ENCODE measurements at places on chromosomes 11 and 22. TPM values are rescaled to one million over a fixed set of nuclear protein-coding genes. Genes with fewer than 3 reads are reported as not detected.

DNA sequence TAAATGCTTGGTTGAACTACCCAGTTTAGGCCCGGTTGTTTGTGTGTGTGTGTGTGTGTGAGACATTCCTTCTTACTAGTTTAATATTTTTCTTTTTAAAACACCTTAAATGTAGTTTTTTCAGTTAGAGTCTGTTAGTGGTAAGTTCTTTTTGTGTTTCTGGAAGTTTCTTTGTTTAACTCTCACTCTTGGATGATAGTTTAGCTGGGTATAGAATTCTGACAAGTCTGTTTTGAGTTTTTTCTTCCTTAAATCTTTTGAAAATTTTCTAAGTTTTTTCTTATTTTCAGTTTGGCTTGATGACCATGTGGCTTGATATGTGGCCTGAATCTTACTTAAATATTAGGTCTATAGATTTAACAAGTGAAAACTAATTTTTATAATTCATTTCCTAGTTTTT lies 60.1 kb downstream of the PDE3B start:
- peaks cover 9% of the 10 kb centered on the region for H3K4me1 ChIP-seq
- peaks cover 16% of the 10 kb centered on the region for H3K36me3 ChIP-seq
- H3K27ac ChIP-seq, result no peak overlapping the region
- no peaks in the 10 kb centered on the region for H3K27me3 ChIP-seq
- no peak for ATAC-seq

DNA sequence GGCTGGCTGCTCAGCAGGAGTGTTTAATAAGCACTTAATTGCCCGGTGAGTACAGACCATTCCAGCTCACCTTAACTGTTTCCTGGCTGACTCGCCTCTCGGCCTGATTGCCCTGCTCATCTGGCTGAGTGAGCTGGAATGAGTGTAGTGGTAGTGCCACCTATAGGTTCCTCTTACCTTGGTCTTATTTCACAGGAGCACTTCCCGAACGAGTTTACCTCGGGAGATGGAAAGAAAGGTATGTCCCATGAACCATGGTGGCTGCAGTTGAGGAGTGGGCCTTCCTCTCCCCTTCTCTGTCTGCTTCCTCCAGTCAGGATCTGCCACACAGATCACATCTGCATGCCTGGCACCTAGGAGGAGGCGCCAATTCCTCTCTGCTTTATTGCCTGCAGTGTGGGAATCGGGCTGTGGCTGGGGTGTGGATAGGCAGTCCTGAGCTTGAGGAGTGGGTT lies 26.7 kb downstream of the UPB1 start:
- peaks cover 4% of the 10 kb centered on the region for H3K4me1 ChIP-seq
- peak; percentile 73 for ATAC-seq
- no peak overlapping the region for H3K4me3 ChIP-seq
- H3K27me3 ChIP-seq, result peaks cover 4% of the 10 kb centered on the region

Gene TESMIN
- 7.7 TPM for total RNA-seq

DNA sequence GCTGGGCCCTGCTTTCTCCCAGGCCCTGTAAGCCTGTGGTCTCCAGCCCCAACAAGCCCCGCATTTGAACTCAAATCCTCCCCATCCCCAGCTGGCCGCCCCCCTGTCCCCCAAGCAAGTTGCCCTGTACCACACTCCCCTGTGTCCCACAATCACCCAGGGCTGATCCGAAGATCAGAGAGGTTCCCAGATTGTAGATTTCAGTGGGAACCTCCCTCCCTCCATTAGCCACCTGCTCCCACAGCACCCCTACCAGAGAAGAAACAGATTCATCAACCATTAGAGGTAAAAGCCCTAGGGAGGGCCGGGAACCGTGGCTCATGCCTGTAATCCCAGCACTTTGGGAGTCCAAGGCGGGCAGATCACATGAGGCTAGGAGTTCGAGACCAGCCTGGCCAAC lies 107.5 kb downstream of the FEZ1 start:
- no peak overlapping the region for H3K4me3 ChIP-seq
- no peaks in the 10 kb centered on the region for H3K4me1 ChIP-seq
- H3K27me3 ChIP-seq, result peaks cover 32% of the 10 kb centered on the region
- H3K27ac ChIP-seq, result no peak overlapping the region
- ATAC-seq, result no peak

Gene CASP5
- total RNA-seq, result not detected

GRCh38 chr11:12818333-12819015 lies 144.3 kb downstream of the TEAD1 start:
- H3K4me3 ChIP-seq, result no peak overlapping the region
- no peaks in the 10 kb centered on the region for H3K4me1 ChIP-seq
- peaks cover 33% of the 10 kb centered on the region for H3K27me3 ChIP-seq
- H3K27ac ChIP-seq, result no peak overlapping the region

DNA sequence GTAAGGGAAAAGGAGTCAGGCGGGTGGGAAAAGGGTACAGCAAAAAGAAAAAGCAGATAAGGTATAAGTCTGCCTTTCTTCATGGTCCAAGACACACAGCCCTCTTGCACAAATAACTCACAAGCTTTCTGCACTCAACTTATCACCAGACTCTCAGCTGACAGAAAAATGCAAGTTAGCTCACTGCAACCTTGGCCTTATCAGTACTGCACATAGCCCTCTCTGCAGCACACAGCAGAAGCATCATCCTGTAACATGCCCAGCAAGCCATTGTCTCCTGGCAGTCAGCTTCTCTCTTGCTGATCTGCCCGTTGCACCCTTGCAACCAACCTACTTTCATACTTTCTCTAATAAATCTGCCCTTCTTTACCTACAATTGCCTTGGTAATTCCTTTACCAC lies 5.8 kb downstream of the ZBTB44 start:
- no peaks in the 10 kb centered on the region for H3K27me3 ChIP-seq
- H3K36me3 ChIP-seq, result peaks cover 38% of the 10 kb centered on the region
- no peak for ATAC-seq
- no peak overlapping the region for H3K27ac ChIP-seq
- H3K4me3 ChIP-seq, result no peak overlapping the region
- H3K4me1 ChIP-seq, result peaks cover 25% of the 10 kb centered on the region

- H3K36me3 ChIP-seq, result no peaks in the 10 kb centered on the region
- H3K4me1 ChIP-seq, result no peaks in the 10 kb centered on the region
- ATAC-seq, result no peak
- no peak overlapping the region for H3K27ac ChIP-seq
- H3K27me3 ChIP-seq, result peaks cover 3% of the 10 kb centered on the region
- H3K4me3 ChIP-seq, result no peak overlapping the region
Measured at GRCh38 chr11:92667486-92668152, 301.8 kb upstream of the MTNR1B start.

DNA sequence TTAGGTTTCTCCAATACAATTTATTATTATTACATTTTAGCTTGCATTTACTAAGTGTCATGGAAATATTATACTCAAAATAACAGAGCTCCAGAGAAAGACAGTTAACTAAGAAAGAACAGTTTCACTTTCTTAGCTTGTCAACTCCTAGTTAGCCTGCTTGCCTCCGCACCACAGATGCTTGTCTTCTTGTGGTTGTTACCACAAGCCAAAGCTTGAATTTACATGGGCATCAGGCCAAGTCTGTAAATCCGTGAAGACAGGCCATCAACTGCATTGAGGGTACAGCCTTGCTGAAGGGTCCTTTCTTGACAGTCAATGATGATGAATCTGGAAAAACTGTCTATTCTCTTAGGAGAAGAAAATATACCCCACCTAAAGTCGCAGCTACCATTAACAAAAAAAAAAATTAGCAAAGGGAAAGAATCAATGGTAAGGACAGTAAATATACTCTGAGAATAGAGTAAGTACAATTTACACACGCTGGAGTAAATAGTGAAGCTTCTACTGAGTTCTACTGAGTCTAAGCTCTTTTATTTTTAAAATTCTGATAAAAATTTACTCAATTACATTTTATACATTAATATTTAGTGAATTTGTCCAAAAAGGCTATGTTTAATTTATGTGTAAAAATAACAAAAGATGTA lies 15.6 kb upstream of the DENND5A start:
- no peaks in the 10 kb centered on the region for H3K27me3 ChIP-seq
- peak; percentile 90 for ATAC-seq
- peaks cover 37% of the 10 kb centered on the region for H3K36me3 ChIP-seq
- peak overlapping the region; percentile 48 for H3K27ac ChIP-seq
- peak overlapping the region; percentile 41 for H3K4me3 ChIP-seq

DNA sequence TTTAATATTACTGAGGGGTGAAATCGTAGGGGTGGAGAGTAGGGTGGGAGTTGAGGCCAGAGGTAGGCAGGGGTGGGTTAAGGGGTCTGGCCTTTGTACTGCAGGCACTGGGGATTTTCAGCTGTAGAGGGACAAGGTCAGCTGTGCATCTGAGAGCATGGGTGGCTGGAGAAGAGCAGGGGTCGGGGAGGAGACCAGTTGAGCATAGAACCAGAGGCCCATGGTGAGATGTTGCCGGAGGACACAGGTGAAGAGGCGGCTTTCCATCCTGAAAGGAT lies 12.1 kb upstream of the CELSR1 start:
- no peaks in the 10 kb centered on the region for H3K4me1 ChIP-seq
- H3K4me3 ChIP-seq, result no peak overlapping the region

Gene PGR
- total RNA-seq, result not detected

DNA sequence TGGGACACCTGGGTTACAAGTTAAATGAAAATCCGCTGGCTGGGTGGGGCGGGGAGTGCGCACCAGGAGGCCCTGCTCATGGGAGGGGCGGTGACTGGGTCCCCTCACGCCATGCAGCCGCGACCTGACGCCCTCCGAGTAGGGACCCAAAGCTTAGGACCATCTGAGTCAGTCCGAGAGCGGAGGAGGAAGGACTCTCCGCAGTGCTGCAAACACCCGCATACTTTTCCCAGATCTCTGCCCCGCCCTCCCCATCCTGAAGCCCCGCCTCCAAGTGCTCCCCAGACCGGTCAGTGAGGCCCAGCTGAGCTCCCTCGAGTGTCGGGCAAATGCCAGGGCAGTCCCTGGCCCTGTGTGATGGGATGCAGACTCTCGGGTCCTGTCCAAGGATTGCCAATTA lies 6.6 kb upstream of the FLI1 start:
- H3K27ac ChIP-seq, result no peak overlapping the region
- peaks cover 24% of the 10 kb centered on the region for H3K4me1 ChIP-seq
- H3K4me3 ChIP-seq, result peak overlapping the region; percentile 75
- H3K27me3 ChIP-seq, result peaks cover 28% of the 10 kb centered on the region

DNA sequence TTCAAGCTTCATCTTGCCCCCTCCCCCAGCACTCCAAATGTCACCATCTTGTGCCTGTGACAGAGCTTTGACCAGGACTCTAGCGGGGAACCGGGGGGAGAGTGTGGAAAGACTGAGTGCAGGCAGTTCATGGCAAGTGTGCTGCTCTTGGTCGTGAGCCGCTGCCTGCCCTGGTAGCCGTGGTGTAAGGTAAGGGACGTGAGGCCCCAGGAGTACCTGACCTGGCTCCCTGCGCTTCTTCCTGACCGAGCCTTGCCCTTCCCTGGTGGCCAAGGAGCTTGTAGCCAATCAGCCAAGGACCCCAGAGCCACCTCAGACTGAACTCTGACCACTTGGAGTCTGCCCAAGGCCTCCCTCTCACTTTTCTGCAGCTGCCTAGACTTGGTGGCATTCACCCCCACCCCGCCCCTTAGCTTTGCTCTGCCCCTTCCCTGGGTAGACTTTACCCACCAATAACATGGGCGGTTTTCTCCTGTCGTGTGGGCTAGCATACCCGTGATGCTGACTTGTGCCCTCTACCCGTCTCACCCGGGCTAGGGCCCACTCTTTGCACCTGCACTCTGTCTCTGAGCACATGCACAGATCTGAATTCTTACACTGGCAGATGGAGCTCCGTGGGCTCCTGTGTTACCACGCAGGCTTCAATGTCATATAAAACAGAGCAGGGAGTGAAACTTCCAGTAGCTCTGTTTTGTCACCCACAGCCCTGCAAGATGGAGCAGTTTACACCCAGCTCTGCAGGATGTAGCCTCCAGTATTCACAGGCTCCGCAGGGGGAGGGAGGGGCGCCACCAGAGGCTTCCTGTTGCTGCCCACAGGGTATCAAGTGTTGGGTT lies 1.5 kb downstream of the DGKZ start:
- H3K36me3 ChIP-seq, result peaks cover 6% of the 10 kb centered on the region
- peaks cover 56% of the 10 kb centered on the region for H3K4me1 ChIP-seq
- H3K27me3 ChIP-seq, result no peaks in the 10 kb centered on the region
- peak overlapping the region; percentile 82 for H3K27ac ChIP-seq
- peak; percentile 40 for ATAC-seq

DNA sequence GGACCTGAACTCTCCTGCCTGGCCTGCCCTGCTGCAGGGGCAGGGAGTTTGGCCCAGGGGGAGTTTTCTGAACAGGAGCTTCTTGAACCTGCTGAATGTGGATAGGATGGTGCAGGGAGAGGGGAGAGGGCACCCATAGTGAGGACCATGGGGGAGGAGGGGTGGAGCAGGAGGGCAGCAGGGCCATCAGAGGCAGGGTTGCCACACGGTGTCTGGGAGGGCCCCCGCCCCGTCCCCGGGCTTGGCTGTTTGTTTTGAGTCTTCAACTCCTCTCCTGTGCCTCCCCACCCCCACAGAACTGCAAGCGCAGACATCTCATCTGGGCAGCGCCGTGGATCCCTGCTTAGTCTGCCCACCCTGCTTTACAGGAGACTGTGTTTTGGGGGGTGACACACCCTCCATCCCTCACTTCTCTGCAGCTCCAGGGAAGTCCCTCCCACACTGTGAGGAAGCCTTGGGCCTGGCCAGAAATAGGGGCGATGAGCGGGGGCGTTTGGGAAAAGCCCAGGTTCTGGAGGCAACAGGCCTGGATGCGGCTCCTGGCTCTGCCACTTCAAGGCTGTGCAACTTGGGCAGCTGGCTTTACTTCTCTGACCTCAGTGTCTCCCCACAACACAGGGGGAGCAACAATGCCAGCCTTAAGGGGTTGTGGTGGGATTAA lies 14.4 kb downstream of the NFAM1 start:
- no peak overlapping the region for H3K27ac ChIP-seq
- no peak for ATAC-seq
- no peaks in the 10 kb centered on the region for H3K27me3 ChIP-seq
- no peak overlapping the region for H3K4me3 ChIP-seq
- H3K4me1 ChIP-seq, result no peaks in the 10 kb centered on the region

DNA sequence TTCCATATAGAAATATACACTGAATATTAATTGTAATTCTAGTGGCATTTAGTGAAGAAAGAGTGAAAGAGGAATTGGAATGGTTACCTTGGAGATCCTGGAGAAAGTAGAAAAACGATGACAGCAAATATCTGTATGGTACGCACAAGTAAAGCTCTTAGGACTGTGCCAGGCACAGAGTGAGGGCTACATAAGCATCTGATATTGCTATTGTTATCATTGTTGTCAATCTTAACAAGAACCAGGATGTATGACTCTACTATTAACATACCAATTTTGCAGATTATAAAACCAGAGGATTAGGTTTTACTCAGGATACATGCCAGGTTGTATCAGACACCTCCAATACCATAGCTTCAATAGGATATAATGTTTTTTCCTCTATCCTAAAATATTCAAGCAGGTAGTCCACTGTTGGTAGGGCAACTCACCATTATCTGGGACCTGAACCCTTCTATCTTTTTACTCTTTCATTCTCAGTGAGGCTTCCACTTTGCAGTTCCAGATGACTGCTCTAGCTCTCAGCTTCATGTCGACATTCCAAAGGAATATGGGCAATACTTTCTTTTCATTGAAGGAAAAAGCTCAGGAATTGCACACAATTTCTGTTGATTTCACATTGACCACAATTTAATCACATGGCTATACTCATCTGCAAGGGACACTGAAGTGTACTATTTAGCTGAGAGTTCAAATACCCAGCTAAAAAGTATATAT lies 73.2 kb downstream of the RAB38 start:
- no peak for ATAC-seq
- H3K4me3 ChIP-seq, result no peak overlapping the region
- H3K4me1 ChIP-seq, result no peaks in the 10 kb centered on the region

GRCh38 chr22:45703758-45704157 lies 32.1 kb downstream of the ATXN10 start:
- H3K27me3 ChIP-seq, result no peaks in the 10 kb centered on the region
- H3K4me1 ChIP-seq, result peaks cover 5% of the 10 kb centered on the region
- H3K4me3 ChIP-seq, result no peak overlapping the region
- peak overlapping the region; percentile 72 for H3K27ac ChIP-seq
- H3K36me3 ChIP-seq, result peaks cover 99% of the 10 kb centered on the region

Measured in activated T-helper 17 cell treated with anti-CD3 and anti-CD28 coated beads, Interleukin-2, amount 50 U/mL, for 72 hours (primary cell).